ENCODE measurements at places on chromosomes 1 and 21.

- no peak for DNase-seq
- no peak overlapping the region for H3K27ac ChIP-seq
- H3K4me1 ChIP-seq: no peaks in the 10 kb centered on the region
- H3K4me3 ChIP-seq: no peak overlapping the region
- H3K27me3 ChIP-seq: peaks cover under 1% of the 10 kb centered on the region
- H3K36me3 ChIP-seq: no peaks in the 10 kb centered on the region
Observed at GRCh38 chr1:20594746-20595145, 5.8 kb downstream of the CDA start.

- no peaks in the 10 kb centered on the region for H3K27me3 ChIP-seq
- no peak overlapping the region for H3K4me3 ChIP-seq
- no peaks in the 10 kb centered on the region for H3K4me1 ChIP-seq
- H3K27ac ChIP-seq: no peak overlapping the region
- no peaks in the 10 kb centered on the region for H3K36me3 ChIP-seq
Observed at GRCh38 chr1:238252033-238252802, 361.5 kb upstream of the ZP4 start.

DNA sequence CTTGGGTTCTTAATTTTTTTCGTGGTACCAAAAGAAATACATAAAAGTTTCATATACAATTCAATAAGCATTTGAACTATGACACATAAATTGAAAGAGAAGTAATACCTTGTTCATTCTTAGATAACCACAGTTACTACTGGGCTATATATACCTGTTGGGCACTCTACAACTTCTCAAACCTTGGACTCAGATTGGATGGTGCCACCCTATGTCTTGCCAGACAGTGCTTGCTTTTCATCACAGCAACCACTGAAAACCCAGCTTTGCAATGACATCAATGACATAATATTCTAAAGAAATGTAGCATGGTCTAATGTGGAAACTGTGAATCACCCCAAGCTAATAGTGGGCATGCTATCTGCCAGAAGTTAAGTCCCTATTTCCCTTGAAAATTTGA is 62.8 kb upstream of the DPH5 start:
- H3K4me3 ChIP-seq: no peak overlapping the region
- DNase-seq: no peak
- no peaks in the 10 kb centered on the region for H3K27me3 ChIP-seq
- H3K27ac ChIP-seq: no peak overlapping the region
- H3K4me1 ChIP-seq: no peaks in the 10 kb centered on the region

DNA sequence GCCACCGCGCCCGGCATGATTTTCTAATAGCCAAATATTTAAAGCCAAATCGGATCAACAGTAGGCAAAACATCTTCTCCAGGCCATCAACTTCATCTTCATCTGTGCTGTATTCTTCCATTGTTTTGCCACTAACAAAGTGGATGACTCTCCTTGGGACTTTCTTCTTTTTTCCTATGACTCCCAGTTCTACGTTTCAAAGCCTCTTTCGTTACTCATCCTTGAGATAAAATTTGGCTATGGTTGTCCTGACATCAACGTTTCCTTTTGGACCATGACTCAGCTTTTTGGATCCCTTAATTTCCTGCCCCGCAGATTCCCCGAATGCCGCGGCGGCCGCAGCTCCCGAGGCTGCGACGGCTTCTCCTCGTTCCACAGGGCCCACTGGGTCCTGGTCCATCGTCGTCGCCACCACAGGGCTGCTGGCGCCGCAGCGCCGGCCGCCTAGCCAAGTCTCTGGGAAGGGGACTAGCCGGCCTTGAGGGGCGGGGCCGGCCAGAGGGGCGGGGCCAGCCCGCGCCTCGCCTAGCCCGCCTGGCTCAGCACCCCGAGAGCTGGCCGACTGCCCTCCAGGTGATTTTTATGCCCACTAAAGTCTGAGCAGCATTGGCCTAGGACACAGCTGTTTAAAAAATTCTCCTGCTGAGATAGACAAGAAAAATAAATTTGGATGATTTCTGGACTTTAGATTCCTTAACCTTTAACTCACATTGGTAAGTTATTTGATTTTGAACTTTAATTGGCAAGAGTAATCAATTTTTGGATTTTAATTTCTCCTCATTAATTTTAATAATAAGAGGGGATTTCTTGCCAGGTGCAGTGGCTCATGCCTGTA is 93.9 kb downstream of the ADCY10 start:
- H3K27ac ChIP-seq: no peak overlapping the region
- no peaks in the 10 kb centered on the region for H3K4me1 ChIP-seq
- H3K27me3 ChIP-seq: no peaks in the 10 kb centered on the region
- DNase-seq: no peak
- no peaks in the 10 kb centered on the region for H3K36me3 ChIP-seq
- H3K4me3 ChIP-seq: peak overlapping the region; percentile 61

DNA sequence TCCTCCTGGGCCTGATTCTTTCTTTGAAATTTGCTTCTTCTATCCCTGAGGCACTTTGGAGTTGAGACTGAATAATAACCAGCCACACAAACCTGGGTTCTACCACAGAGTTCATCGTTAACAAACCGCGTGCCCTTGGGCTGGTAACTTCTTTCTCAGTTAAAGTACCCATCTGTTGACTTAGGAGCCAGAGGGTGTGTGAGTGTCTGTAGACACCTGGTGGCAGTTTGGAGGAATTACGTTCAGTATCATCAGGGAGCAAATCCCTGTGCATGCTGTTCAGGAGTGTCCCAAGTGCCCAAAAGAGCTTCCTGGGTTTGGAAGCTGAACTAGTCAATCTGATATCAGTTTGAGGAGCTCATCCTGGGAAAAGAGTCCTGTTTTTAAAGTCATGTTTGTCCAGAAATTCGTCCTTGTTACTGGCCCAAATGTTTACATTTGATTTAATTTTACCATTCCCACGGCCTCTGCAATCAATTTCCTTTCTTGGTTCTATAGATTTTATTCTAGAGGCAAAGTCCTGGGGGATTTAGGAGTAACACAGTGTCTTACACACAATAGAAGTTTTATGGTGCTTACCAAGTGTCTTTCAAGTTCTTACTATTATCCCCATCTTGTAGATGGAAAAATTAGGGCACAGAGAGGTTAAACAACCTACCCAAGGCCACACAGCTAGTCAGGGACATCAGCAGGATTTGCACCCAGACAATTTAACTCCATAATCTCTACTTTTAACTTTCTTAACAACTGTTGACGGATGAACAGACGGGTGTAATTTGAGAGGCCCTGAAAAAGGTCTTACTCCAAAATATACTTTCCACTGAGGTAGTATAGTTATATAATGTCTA is 26.7 kb upstream of the RPTN start:
- H3K27me3 ChIP-seq: no peaks in the 10 kb centered on the region
- H3K27ac ChIP-seq: no peak overlapping the region
- H3K4me3 ChIP-seq: no peak overlapping the region
- no peaks in the 10 kb centered on the region for H3K4me1 ChIP-seq

DNA sequence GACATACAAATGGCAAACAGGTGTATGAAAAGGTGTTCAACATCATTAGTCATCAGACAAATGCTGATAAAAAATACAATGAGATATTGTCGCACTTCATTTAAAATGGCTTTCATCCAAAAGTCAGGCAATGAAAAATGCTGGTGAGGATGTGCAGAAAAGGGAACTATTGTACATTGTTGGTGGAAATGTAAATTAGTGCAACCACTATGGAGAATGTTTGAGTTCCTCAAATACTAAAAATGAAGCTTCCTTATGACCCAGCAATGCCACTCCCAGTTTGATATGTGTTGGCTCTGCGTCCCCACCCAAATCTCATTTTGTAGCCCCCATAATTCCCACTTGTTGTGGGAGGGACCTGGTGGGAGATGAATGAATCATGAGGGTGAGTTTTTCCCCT is 309.7 kb upstream of the ZRANB2 start:
- no peak overlapping the region for H3K27ac ChIP-seq
- DNase-seq: no peak
- H3K4me1 ChIP-seq: no peaks in the 10 kb centered on the region
- no peaks in the 10 kb centered on the region for H3K27me3 ChIP-seq
- H3K36me3 ChIP-seq: no peaks in the 10 kb centered on the region

GRCh38 chr21:36263797-36264196 is 56.2 kb upstream of the MORC3 start:
- H3K27me3 ChIP-seq: no peaks in the 10 kb centered on the region
- DNase-seq: no peak
- H3K4me1 ChIP-seq: peaks cover 4% of the 10 kb centered on the region
- no peak overlapping the region for H3K27ac ChIP-seq
- no peaks in the 10 kb centered on the region for H3K36me3 ChIP-seq

GRCh38 chr1:26284597-26285347 is 4.9 kb downstream of the SH3BGRL3 start:
- no peak overlapping the region for H3K4me3 ChIP-seq
- DNase-seq: no peak
- H3K4me1 ChIP-seq: peaks cover 70% of the 10 kb centered on the region
- no peaks in the 10 kb centered on the region for H3K27me3 ChIP-seq
- H3K27ac ChIP-seq: no peak overlapping the region
- peaks cover 4% of the 10 kb centered on the region for H3K36me3 ChIP-seq
